ENCODE measurements at places on chromosomes 16 and 17.
A peak's percentile ranks its signal among the peaks of the same experiment; 100 is the strongest.

GRCh38 chr16:72889616-72890582 is 158.0 kb downstream of the ZFHX3 start:
- DNase-seq: no peak

DNA sequence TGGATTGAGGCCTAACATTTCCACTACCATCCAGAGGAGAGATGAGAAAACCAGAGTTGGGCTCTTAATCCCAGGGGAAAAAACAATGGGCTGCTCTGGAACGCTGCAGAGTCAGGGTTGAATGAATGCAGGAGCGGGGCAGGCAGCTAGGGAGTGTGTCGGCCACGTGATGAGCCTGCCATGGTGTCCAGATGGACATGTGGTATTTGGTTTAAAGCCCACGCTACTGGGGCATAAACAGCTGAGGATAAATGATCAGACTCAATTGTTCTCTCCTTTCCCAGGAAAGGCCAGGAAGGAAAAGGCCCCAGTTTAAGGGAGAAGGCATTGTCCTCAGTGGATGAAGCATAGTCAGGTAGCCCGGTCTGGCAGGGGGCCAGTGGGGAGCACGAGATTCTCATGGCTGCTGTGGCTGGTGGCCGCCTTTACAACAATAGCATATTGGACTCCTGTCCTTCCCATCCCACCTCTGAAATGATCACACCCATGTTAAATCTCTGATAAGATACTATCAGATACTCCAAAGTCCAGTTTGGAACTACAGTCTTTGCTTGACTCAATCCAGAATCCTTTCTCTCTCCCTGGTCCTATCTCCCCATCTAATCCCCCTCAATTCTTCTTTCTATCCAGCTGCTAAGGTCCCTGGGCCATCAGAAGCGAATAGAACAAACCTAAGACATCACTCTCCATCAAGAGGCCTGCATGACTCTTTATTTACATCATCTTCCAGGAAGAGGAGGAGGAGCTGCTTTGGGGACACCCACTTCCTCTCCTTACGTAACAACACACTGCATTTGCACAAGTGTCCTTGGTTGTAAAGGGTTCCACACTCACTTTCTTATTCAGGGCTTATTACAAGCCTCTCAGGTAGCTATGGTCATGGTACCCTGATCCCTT is 20.4 kb downstream of the CA4 start:
- no peak for DNase-seq

DNA sequence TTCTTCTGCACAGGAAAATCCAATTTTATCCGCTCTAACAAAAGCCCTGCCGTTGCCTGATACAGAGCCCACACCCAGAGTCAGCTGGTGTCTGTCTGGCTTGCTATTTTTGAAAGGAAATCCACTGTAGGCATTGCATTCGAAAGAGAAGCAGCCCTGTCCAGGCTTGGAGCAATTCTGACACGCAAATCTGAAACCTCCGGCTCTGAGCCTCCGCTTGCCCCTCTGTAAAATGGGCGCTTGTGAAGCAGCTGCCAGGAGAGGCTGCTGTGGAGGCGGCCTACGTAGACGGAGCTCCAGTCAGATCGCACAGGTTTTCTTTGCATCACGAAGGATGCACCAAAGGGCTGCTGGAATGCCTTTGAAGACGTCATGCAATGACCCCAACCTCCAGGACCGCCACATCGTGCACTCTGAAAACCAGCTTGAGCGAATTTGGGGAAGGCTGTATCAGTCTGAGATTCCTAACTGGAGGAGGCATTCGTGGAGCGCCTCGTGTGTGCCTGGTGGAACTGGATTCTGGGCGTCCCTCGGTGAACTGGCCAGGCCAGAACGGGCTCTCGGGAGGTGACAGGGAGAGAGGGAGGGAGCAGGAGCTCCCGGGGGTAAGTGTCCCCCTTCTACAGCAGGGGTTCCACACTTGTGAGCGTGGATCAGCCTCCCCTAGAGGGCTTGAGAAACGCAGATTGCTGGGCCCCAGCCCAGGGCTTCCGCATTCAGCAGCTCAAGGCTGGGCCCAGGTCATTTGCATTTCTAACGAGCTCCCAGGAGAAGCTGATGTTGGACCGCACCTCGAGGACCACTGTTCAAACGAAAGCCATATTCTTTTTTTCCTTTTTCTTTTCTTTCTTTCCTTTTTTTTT is 215.5 kb downstream of the MRTFB start:
- DNase-seq: no peak

GRCh38 chr16:84559311-84559932 is 55.0 kb upstream of the MEAK7 start:
- DNase-seq: no peak

DNA sequence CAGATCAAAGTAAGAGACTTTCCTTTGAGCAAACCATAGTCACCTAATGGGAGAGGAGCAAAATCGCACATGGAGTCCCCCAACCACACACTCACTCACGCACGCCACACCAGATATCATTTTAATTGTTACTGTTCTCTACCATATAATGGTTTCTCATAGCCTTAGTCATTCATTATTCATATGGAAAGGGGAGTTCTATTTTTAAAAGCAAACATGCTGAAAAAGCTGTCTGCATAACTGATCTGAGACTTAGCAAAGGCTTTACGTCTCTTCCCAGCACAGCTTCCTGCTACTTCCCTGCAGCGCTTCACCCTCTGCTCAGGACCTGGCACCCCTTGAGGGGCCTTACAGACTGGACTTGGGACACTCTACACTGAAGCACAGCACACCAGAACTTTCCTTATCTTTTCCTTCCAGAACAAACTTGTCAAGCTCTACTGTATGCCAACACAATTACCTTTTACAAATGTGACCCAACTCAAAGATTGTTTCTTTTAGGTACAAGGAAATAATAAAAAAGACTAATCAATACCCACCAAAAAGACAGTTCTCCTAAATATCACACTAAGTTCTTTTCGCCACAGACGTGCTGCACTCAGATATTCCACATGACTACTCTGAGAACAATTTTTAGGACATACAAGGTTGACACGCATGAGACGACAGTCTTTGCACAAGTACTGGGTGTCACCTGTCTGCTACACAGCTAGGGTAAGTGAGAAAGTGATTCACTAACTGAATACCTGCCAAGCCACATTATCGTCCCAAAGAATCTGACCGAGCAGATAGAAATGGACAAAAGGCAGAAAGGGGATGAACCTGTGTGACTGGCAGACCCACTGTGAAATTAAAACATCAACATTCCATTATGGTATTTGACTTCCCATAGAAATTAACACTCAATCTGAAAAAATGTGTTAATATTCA is 21.5 kb downstream of the SRP68 start:
- DNase-seq: no peak

GRCh38 chr16:27316038-27316680 is 2.4 kb downstream of the IL4R start:
- DNase-seq: no peak

- no peak for DNase-seq
Observed at GRCh38 chr17:65755799-65756198, 194.4 kb upstream of the AXIN2 start.

GRCh38 chr17:39591958-39592954 is 15.5 kb downstream of the NEUROD2 start:
- DNase-seq: no peak

GRCh38 chr17:66904760-66905624 is 59.5 kb upstream of the CACNG4 start:
- DNase-seq: no peak

DNA sequence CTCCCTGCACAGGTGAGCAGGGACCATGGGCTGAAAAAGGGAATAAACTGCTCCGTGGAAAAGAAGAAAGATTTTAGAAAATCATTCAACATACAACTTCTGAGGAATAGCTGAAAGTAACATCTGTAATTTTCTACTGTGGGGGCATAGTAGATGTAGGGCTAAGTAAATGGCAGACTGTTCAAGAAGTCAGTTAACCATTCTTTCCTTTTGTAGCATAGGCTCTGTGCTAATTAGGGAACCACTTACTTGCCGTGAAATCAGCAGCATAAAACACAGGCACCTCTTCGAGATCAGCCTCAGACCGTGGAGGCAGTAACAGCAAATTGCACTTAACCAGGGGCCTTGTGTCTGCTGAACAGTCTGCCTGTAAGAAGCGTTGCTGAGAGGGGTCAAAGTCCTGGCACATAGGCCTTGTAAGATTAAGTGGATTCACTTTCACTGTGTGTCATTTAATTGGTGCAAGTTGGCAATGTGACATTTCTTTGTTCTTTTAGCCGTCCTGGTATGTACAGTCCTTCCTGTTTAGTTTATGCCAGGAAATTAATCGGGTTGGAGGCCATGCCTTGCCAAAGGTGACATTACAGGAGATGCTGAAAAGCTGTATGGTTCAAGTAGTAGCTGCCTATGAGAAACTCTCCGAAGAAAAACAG is 10.4 kb downstream of the COG1 start:
- DNase-seq: no peak

- DNase-seq: no peak
Observed at GRCh38 chr17:13405080-13405479, 196.6 kb downstream of the HS3ST3A1 start.

DNA sequence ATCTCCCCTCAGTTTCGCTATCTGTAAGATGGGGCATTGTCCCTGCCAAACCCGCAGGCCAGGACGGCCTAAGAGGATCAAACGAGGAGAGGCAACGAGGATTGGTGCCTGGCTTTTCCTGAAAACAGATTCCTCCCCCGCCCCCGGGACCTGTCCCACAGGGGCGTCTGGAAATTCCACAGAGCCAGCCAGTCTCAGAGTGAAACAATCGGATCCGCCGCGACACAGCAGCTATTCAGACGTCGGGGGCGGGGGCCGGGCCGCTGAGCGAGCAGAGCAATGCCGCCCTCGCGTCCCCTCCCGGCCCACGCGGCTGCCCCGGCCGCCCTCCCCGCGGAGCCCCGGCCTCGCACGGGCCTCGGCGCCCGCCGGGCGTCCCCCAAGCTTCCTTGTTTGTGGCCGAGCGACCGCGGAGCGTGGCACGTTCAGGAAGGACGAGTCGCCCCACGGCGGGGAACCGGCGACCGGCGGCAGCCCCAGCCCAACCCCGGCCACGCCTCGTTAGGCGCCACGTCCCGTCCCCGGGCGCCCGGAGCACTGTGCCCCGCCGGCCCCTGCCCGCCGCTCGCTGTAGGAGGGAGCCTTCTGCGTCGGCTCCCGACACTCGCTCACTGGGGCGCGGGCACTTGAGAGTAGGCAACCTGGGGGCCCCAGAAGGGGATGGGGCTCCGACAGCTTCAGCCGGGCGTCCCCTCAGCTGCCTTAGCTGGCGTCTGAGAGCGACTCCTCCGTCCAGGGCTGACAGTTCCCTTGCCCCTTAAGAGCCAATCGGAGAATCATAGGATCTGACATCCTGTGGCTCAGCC is 29.6 kb upstream of the PHOSPHO1 start:
- peak; percentile 68 for DNase-seq

DNA sequence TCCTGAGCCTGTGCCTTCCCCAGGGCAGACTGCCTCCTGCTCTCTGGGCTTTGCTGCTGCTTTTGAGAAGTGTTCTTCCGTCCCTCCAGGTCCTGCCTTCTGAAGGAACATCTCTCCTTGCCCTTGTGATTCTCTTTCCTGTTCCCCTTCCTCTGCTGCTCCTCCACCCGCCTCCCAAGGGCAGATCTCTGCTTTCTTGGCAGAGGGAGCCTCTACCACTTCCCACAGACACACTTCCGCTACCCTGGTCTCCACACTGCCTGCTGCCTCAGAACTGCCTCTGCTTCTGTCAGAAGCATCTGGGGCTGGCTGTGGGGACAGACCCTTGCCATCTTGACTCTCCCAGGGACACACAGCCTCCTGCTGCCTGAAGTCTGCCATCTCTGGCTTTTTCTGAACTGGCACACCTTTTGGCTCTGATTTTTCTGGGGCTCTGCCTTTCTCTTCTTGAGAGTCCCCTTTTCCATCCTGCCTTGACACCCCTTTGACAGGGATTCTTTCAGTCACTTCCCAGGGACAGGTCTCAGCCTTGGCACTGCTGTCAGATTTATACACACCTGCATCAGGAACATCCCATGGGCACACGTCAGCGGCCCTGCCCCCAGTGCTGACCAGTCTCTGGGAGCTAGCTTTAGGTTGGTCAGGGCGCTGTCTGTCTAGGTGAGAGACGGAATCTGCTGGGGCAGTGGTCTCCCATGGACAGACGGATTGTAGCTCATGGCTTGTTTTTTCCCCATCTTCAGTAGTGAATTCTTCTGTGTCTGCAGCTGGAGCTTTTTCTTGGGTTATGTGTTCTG is 16.6 kb downstream of the GPR179 start:
- no peak for DNase-seq

DNA sequence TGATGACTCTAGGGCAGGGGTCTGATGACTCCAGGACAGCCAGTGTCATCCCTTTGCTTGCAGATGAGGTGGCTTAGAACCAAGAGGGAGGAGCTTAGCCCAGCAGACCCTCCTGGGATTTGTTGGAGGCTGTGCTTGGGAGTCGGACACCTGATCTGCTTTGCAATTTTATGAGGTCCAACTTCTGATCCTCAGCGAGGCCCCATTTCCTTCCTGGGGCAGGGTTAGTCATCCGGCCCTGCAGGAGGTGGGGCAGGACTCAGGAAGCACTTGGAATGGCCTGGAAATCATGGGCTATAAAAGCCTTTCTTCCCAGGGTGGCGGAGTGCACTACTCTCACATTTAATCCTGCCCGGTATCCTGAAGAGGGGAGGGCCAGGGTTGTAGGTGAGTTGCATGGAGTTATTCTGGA is 168.5 kb downstream of the MSI2 start:
- DNase-seq: no peak

GRCh38 chr17:57600074-57600473 is 145.0 kb downstream of the CCDC182 start:
- DNase-seq: no peak

- DNase-seq: no peak
Observed at GRCh38 chr17:27985736-27986399, 56.6 kb upstream of the NLK start.

- no peak for DNase-seq
Observed at GRCh38 chr16:30977502-30977901, 7.5 kb upstream of the HSD3B7 start.

DNA sequence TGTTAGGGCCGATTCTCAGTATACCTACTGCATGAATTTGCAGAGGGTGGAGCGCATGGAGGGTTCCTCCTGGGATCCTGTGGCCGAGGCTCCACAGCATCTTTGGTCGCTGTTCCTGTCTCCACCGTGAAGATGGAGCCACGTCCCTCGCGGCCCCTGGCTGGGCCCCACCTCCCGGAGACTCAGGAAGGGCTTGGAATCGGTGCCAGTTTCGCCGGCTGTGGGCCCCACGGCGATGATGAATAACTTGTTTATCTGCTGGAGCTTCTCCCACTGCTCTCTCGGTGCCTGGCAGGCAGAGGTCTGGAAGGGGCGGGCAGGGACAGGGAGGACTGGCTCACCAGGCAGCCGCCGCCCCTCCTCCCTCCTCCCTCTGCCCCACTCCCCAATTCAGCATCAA is 8.1 kb downstream of the SLC5A11 start:
- no peak for DNase-seq

DNA sequence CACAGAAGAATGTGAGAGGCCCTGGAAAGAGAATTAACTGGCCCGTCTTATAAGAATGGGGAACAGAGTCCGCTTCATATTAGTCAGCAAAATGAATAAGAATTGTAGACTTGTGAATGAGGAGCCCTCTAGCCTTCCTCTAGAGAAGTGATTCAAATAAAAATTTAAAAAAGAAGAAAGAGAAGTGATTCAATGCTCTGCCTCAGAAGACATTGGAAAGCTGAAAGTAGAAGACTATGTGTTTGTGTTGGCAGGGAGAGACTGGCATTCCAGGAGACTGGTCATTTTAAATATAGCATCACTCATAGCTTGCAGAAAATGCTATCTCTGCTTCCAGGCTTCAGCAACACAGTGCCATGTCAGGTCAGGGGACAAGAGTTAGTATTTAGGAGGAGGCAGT is 190.6 kb upstream of the HS3ST3A1 start:
- DNase-seq: no peak

All from activated CD8-positive, alpha-beta memory T cell treated with anti-CD3 and anti-CD28 coated beads, Interleukin-2, amount 50 U/mL, for 4 hours (primary cell).